Activated T-cell treated with anti-CD3 and anti-CD28 coated beads, Interleukin-2, amount 50 U/mL, for 72 hours (primary cell): ENCODE measurements at places on chromosomes 6 and 20. TPM values are rescaled to one million over a fixed set of nuclear protein-coding genes. Genes with fewer than 3 reads are reported as not detected.

LINC00237 gene
- total RNA-seq = 0.41 TPM

SGK2 gene
- 1.4 TPM for total RNA-seq

SAMD10 gene
- 77.0 TPM for total RNA-seq

GRCh38 chr6:5208057-5208456 is 52.7 kb downstream of the LYRM4 start:
- DNase-seq = no peak

GRCh38 chr6:33505548-33506370 is 51.4 kb downstream of the ZBTB9 start:
- no peak for DNase-seq

- DNase-seq = no peak
Measured at GRCh38 chr6:10555625-10556309, 34.6 kb downstream of the GCNT2 start.
